Activated naive CD4-positive, alpha-beta T cell treated with Interleukin-2 at 50 U/mL for 16 hours (primary cell): ENCODE measurements at places on chromosomes 6 and 20.

DNA sequence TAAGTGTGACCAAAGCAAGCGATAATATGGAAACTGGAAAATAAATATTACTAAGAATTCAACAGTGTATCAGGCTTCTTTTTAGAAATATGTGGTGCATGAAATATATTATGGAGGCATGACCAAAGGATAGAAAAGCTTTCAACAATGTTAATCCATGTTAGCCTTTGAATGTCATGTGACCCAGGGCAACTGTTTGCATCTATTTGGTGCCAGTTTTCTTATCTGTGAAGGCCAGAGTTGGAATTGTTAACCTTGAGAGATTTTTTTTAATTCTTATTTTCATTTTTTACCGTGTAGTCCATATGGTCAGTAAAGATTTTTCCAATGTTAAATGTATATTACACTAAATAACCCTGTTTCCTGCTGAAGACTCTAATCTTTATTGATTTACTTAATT lies 411.1 kb downstream of the BCKDHB start:
- DNase-seq = no peak

DNA sequence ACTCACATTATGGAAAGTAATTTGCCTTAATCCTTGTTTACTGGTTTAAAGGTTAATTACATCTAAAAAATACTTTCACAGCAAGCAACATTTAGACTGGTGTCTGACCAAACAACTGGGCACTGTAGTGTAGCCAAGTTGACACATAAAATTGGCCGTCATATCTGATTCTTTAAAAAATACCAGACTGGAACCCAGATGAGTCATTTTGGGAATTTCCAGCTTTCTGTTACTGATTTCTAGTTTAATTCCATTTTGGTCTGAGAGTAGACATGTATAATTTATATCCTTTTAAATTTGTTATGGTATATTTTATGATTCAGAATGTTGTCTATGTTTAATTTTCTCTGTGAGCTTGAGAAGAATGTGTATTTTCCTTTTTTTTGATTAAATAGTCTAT lies 44.1 kb downstream of the SCP2D1 start:
- no peak for DNase-seq

DNA sequence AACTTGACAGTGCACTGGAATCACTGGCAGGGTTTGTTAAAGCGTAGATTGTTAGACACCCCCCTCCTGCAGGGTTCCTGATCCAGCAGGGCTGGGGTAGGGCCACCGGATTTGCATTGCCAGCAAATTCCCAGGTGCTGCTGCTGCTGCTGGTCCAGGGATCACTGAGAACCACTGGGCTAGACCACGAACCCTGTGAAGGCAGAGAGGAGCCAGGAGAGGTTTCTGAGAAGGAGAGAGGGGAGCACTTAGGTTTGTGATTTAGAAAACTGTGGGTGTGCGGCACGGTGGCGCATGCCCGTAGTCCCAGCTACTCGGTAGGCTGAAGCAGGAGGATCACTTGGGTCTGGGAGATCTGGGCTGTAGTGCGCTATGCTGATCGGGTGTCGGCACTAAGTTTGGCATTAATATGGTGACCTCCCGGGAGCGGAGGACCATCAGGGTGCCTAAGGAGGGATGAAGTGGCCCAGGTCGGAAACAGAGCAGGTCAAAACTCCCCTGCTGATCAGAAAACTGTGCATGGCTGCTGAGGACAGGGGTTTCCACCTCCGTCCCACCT lies 53.6 kb upstream of the FAM83D start:
- peak; percentile 46 for DNase-seq

- no peak for DNase-seq
Measured at GRCh38 chr6:84467296-84467695, 239.9 kb upstream of the CEP162 start.

- DNase-seq = no peak
Measured at GRCh38 chr20:17666481-17666880, 15.6 kb downstream of the RRBP1 start.

- peak; percentile 60 for DNase-seq
Measured at GRCh38 chr20:23606652-23607049, 934 bp upstream of the CST9 start.

GRCh38 chr20:62518911-62519310 lies 43.1 kb upstream of the GATA5 start:
- no peak for DNase-seq

GRCh38 chr6:17004269-17004668 lies 97.6 kb upstream of the STMND1 start:
- DNase-seq = no peak

- DNase-seq = no peak
Measured at GRCh38 chr20:63895202-63895951, 451 bp downstream of the DNAJC5 start.

DNA sequence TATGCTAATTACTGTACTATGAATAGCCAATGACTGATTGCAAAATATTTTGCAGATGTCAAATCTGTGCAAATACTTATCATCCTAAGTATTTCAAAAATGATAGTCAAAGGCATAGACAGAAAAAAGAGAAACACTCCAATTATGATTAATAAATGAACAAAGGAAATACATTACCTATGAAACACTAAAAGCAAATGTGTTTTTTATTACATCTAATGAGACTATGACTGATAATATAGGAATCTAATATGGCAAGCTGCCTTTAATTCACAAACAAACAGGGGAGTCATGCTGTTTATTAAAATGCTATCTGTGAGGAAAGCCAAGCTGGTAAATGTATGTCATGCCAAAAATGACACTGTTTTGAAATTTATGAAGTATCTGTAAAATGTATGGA lies 713.2 kb upstream of the NRSN1 start:
- DNase-seq = no peak

- no peak for DNase-seq
Measured at GRCh38 chr6:116265041-116265829, 11.4 kb upstream of the TSPYL4 start.
